ENCODE measurements at places on chromosomes 16 and 17. TPM values are rescaled to one million over a fixed set of nuclear protein-coding genes. Genes with fewer than 3 reads are reported as not detected.

- peaks cover 5% of the 10 kb centered on the region for H3K4me1 ChIP-seq
- no peak overlapping the region for H3K4me3 ChIP-seq
- peaks cover 6% of the 10 kb centered on the region for H3K36me3 ChIP-seq
- H3K27ac ChIP-seq = no peak overlapping the region
These were observed 22.2 kb downstream of the TRPV3 start for GRCh38 chr17:3535253-3535995.

- H3K27ac ChIP-seq = no peak overlapping the region
- no peaks in the 10 kb centered on the region for H3K4me1 ChIP-seq
- H3K36me3 ChIP-seq = peaks cover 6% of the 10 kb centered on the region
- H3K27me3 ChIP-seq = peaks cover 3% of the 10 kb centered on the region
- no peak for DNase-seq
- H3K4me3 ChIP-seq = no peak overlapping the region
These were observed 15.3 kb upstream of the TRIM37 start for GRCh38 chr17:59121901-59122480.

- H3K27ac ChIP-seq = no peak overlapping the region
- no peak for DNase-seq
- peaks cover 7% of the 10 kb centered on the region for H3K4me1 ChIP-seq
- peaks cover 36% of the 10 kb centered on the region for H3K36me3 ChIP-seq
These were observed 5.5 kb downstream of the VPS4A start for GRCh38 chr16:69316595-69317034.

GRCh38 chr17:72997559-72997958, 94.9 kb downstream of the SLC39A11 start:
- H3K27ac ChIP-seq = no peak overlapping the region
- no peaks in the 10 kb centered on the region for H3K4me1 ChIP-seq
- DNase-seq = no peak
- no peaks in the 10 kb centered on the region for H3K36me3 ChIP-seq
- peaks cover 4% of the 10 kb centered on the region for H3K27me3 ChIP-seq

DNA sequence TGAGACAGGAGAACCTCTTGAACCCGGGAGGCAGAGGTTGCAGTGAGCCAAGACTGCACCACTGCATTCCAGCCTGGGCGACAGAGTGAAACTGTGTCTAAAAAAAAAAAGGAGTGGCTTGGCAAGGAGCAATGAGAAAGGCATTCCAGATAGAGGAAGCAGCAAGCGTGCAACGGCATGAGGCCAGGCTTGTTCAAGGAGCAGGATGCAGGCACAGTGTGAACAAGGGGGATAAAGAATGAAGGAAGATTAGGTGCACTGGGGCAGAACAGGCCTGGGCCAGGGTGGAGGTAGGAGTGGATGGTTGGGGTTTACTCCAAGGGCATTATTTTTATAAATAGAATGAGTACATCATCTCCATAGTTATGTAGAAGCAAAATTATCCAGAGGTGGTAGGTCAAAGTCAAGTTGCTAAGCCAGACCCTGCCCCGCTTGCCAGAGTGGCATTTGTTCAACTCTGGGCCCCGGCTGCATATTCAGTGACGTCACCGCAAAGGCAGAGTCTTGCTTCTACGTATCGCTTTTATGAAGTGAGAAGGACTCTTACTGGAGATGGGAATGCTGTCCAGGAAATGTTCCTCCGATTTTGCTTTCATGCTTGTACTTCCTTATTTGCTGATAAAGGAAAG, 100.2 kb downstream of the KATNIP start:
- no peaks in the 10 kb centered on the region for H3K36me3 ChIP-seq
- peaks cover 1% of the 10 kb centered on the region for H3K27me3 ChIP-seq
- DNase-seq = no peak
- no peak overlapping the region for H3K4me3 ChIP-seq
- H3K4me1 ChIP-seq = peaks cover 16% of the 10 kb centered on the region
- H3K27ac ChIP-seq = no peak overlapping the region

DNA sequence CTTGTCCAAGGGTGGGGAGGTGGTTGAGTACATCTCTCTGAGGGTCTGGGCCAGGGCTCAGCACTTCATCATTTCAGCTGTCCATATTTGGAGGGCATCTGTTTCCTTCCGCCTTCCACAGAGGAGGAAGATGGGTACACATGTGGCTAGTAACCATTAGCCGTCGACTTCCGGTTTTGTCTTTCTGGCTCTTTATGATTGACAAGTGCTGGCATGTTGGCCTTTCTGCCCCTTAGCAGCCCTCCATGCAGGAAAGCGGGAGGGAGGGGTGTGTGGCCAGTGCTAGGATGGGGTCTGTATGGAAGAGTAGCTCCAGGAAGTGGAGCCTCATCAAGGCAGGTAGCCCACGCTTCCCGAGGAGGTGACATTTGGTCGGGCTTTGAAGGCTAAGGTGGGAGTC, 69.6 kb downstream of the RAI1 start:
- H3K36me3 ChIP-seq = peaks cover 6% of the 10 kb centered on the region
- H3K4me1 ChIP-seq = peaks cover 41% of the 10 kb centered on the region
- peak overlapping the region; percentile 94 for H3K27ac ChIP-seq
- no peak for DNase-seq
- H3K27me3 ChIP-seq = peaks cover 8% of the 10 kb centered on the region

- H3K4me1 ChIP-seq = peaks cover 5% of the 10 kb centered on the region
- DNase-seq = no peak
- peaks cover 9% of the 10 kb centered on the region for H3K27me3 ChIP-seq
- H3K36me3 ChIP-seq = peaks cover 4% of the 10 kb centered on the region
These were observed 26.1 kb upstream of the MLKL start for GRCh38 chr16:74726716-74727115.

Gene KRT27
- total RNA-seq = not detected

Gene ZFP3
- 0.38 TPM for total RNA-seq

Gene RRAD
- total RNA-seq = not detected

Gene DUSP3
- total RNA-seq = 41.4 TPM

Gene CCL8
- total RNA-seq = not detected

All from endothelial cell (in vitro differentiated cells).